ENCODE measurements at places on chromosomes 5 and 9.

DNA sequence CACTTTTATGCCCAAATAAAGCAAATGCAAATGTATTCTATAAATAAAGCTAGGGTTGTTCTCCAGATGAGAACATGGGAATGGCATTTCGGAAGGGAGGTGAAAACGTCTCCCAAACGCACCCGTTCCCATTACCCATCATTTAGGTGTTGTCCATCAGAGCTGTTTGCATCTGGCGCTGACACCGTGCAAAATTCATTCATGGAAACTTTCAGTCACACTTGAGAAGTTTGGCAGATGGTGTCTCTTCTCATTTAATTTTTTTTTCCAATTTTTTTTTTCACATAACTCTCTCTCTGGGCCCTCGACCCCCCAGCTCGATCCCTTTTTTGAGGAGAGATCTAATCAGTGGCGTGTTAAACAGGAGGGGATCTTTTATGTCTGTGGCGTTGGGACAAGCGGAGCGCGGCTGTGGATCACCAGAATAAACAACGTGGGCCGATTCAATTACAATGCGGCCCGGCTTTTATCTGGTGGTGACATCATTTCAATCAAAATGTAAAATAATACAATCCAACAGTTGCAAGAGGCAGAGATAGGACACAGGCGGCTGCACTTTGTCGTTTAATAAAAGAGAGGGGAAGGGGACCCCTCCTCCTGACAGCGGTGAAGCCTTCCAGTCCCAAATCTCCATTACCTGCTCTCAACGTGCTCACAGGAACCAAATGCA lies 246.1 kb upstream of the IRX4 start:
- no peak for DNase-seq

- DNase-seq, result no peak
These were observed 76.2 kb upstream of the CHD1 start for GRCh38 chr5:99004960-99005359.

- DNase-seq, result no peak
These were observed 253.7 kb upstream of the NFIL3 start for GRCh38 chr9:91677331-91677730.

GRCh38 chr5:160511280-160511929 lies 89.8 kb downstream of the PTTG1 start:
- no peak for DNase-seq

DNA sequence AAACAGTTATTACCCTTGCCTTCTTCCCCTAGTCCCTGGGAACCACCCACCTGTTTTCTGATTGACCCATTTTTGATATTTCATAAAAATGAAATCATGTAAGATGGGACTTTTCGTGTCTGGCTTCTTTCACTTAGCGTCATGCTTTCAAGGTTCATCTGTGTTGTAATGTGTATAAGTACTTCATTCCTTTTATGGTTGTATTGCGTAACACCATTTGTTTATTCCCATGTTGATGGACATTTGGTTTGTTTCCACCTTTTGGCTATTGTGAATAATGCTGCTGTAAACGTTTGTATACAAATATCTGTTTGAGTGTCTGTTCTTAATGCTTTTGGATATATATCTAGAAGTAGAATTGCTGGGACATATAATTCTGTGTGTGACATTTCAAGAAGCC lies 650.1 kb upstream of the COX7C start:
- DNase-seq, result no peak

- DNase-seq, result no peak
These were observed 241.7 kb upstream of the KLF4 start for GRCh38 chr9:107731115-107731762.

- DNase-seq, result no peak
These were observed 11.5 kb upstream of the STK32A start for GRCh38 chr5:147223343-147223742.

GRCh38 chr9:137278721-137279711 lies 1.5 kb downstream of the TOR4A start:
- no peak for DNase-seq

- DNase-seq, result no peak
These were observed 20.2 kb upstream of the AGXT2 start for GRCh38 chr5:35067985-35068384.

GRCh38 chr5:1461396-1461795 lies 16.2 kb upstream of the SLC6A3 start:
- DNase-seq, result no peak

- no peak for DNase-seq
These were observed 977.9 kb upstream of the NUDT12 start for GRCh38 chr5:104540448-104540847.

DNA sequence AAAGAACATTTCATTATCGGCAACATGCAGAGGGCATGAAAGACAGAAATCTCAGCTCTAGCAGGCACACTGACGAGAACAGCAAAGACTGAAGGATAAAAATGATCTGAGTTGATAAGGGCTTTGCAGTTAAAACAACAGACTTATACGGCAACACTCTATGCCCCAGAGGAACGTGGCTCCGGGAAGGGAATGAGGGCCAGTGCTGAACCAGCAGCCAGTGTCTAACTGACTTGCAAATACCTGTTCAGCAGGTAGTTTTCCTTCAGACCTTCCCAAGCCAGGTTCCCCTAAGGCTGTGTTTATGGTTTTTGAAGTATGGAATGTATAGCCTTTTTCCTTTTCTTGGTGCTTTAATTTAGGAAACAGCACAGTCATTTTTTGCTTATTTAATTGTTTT lies 121.3 kb upstream of the CDH18 start:
- no peak for DNase-seq

- no peak for DNase-seq
These were observed 2.3 kb downstream of the FAM170A start for GRCh38 chr5:119631660-119632059.

GRCh38 chr9:137648396-137648795 lies 29.6 kb downstream of the EHMT1 start:
- no peak for DNase-seq

DNA sequence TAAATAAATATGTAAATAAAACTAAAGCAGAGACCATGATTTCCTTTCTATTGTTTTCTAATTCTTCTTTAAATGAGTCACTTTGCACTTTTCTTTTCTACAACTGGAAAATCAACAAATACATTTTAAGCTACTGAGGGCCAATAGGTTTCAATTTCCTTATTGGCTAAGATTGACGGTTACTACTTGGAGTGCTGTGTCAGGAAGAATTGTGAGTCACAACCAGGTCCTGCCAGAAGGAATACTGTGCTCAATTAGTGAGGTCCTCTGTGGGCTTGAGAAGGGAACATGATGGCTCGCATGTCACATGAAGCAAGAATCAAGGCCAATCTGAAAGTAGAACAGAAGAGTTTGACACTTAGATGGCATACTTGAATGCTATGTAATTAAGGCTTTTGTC lies 110.8 kb downstream of the HMHB1 start:
- no peak for DNase-seq

DNA sequence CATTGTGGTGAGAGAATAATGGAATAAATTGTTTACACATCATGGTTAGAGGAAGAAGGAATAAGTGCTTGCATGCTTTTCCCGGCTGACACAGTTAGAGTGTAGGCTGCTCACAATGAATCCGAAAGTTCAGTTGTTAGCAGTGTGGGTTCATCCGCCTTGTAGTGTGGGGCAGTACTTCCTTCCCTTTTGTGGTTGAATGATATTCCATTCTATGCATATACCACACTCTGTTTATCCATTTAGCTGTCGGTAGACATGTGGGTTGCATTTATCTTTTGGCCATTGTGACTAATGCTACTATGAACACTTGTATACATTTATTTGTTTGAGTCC lies 84.0 kb downstream of the COL5A1 start:
- no peak for DNase-seq

DNA sequence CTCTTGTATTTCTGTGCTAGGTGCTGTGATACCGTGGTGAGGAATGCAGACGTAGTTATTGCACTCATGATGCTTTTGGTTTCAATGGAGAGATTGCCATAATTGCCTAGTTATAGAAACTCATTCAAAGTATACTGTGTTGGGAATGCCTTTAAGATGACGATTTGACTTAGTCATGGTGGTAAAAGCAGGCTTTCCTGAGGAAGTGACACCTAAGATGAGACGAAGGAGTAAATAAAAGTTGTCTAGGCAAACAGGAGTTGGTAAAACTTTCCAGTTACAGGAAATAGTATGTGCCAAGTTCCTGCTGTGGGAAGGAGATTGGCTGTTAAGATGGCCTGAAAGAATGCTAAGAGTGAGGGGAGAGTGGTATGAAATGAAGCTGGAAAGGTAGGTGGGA lies 48.1 kb downstream of the FOCAD start:
- no peak for DNase-seq

GRCh38 chr9:86402591-86402990 lies 48.4 kb upstream of the TUT7 start:
- no peak for DNase-seq

- peak; percentile 51 for DNase-seq
These were observed at the start of gene CDO1 for GRCh38 chr5:115816226-115817081. TSS of gene CDO1 (minus strand) at chr5:115816659. CDS start at chr5:115816397, 262 bp downstream.

DNA sequence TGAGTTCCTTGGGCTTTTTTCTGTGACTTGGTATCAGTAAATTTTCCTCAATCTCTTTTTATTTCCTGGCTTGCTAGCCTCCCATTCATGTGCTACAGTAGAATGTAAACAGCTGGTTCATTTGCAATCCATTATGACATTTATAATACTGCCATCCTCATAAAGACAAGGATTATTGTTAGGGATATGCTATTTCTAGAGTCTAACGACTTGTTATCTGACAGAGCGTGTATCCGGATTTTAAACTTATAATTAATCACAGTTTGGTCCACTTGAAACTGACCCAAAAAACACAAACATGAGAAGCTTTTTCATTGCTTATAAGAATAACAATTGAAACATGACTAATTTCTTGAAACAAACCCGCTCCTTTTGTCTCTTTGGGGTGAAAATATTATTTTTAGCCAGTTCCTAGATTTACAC lies 585.8 kb downstream of the TLE4 start:
- DNase-seq, result no peak

DNA sequence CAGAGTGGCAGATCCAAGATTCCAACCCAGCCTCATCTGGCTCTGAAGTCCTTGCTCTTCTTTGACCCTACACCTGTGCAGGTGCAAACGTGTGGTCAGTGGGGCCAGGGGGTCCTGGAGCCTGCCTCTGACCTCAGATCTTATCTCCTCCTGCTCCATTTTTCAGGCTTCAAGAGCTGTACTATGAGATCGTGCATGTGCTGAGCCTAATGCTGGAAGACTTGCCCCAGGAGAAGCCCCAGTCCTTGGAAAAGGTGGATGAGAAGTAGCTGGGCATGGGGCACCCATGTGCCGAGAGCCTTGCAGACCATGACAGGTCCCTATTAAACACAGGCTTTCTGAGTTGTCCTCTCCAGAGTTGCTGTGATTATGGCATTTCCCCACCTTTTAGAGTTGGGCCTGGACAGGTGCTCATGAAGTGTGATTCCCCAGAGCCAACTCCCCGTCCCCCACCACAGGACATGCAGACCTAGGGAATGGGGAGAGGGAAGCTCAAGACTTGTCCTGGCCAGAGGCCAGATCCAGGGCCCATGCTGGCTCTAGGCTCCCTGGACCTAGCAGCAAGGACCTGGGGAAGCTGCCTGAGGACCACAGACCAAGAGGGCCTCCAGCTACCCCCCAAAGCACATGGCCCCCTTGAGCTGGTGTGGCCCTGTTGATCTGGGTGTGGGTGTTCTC lies 22.5 kb downstream of the PITX1 start:
- no peak for DNase-seq

GRCh38 chr5:107243220-107243579 lies 427.5 kb downstream of the EFNA5 start:
- no peak for DNase-seq

DNA sequence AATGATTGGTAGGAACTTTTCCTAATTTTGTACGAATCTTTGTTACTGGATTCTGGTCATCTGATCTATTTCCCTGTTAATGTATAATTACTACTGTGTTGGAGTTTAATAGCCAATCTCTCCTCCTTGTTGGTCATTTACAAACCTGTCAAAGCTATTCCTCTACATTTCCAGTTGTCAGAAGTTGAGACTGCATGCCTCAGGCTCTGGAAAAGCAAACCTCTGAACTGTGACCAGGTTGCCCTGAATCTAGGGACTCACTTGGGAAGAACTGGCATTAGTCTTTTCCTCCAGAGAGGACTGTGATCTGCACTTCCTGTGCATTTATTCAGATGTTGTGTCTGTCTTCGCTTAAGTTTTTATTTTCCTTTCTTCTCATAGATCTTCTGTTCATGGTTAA lies 16.1 kb downstream of the PDLIM4 start:
- no peak for DNase-seq

DNA sequence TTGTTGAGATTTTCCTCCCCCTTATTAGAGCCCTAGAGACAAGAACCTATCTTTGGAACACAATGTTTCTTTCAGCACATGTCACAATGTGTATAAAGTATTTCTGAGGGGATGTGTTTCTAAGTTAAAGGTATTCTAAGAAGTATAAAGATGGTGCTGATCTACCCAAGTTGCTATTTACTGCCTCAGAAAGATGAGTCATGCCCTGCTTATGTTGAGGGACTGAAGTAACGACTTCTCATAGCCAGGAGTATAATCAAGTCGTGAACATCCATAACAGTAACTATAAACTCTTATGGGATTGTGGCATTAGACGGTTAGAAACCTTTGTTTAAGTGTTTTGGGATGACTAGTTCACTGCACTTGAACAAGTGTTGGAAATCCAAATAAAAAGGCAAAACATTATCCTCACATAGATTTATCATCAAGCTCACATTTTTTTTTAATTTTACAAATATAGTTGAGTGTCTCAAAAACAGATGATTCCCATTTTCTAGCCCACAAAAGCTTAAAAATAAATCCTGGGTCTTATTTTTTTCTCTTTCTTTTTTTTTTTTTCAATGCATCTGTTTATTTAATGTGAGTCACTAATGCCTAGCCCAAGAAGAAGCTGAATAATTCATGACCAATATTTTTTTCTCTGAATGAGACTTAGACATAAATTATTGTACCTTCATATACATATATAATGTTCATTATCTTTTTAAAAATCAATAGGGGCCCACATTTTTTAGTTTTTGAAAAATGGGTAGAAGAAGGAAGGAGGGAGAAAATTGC lies 12.2 kb upstream of the TMEM252 start:
- no peak for DNase-seq

DNA sequence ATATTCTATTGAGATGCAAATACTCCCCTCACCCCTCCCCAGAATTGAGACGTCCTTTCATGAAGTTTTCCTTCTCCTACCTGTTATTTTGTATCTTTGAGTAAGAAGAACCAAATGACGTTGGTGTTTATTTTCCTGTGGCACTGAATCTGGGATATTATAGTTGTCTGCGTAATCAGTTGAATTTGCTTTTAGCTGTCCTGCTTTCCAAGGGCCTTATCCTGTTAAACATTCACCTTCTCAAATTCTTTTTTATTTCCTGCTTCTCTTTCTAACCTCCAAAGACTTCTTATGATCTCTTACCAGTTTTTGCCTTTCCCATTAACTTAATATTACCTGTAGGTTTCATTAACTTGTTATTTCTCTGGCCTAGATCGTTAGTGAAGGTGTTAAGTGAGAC lies 1254.9 kb upstream of the WWC1 start:
- no peak for DNase-seq

Measured in amygdala (tissue), 56 donors.